ENCODE measurements at places on chromosomes 3 and 15. TPM values are rescaled to one million over a fixed set of nuclear protein-coding genes. Genes with fewer than 3 reads are reported as not detected.

DNA sequence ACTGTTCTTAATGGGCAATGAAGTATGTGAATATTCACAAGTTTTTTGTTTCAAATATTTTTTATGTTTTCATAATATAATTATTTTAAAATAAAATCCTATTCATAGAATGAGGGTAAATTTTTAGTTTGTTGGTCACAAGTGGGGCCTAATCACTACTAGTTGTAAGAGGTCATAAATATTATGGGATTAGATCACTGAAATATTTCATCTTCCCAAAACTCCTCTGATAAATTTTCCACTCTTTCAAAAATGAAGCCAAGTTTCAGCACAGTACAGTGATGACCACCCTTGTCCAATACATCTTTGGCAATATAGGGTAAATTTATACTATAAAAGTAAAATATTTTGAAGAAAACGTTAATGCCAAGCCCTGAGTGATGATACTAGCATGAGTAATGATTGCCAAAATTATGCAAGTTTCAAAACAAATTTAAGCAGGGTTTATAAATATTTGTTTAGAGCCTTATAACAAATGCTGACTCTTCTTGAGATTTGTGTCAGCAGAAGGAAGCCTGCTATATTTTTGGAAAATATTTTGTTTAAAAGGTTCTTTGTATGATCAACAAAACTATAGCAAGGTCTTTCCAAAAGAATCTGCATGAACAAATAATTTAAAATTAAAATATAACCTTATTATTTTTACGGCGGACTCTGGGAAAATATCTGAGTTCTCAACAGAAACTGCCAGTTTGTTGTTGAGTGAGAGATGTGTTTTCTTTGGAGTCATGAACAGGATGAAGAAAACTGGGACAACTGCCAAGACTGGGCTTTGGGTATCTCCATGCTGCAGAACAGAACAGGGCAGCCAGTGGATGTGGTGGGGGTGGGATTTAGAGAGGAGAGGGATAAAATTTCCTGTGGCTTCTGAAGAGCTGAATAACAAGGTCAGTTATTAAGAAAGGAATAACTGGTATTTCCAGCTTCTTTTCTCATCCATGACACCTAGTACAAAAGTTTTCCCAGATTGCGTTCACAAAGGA lies 17.9 kb upstream of the TM4SF1 start:
- peak overlapping the region; percentile 71 for H3K27ac ChIP-seq
- peaks cover 22% of the 10 kb centered on the region for H3K4me1 ChIP-seq
- H3K4me3 ChIP-seq: no peak overlapping the region

DNA sequence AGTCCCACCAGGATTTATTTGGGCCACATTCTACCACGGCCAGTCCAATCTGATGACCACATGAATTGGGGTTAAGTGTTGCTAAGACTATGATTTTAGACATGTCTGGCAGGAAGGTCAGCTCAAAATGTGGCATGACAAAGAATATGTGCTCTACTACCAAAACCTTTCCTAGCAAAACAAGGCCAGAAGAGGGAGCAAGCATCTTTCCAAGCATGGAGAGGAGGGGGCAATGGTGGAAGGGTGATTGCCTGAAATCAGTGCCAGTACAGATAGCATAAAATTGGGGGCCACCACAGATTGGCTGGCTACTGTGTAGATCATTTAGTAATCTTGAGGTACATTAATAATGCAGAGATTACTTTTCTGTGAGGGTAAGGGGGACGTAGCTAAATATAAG lies 43.2 kb downstream of the TMEM39A start:
- H3K4me3 ChIP-seq: no peak overlapping the region
- H3K36me3 ChIP-seq: peaks cover 21% of the 10 kb centered on the region
- no peak for DNase-seq
- no peak overlapping the region for H3K27ac ChIP-seq

GRCh38 chr3:161239700-161240099 lies 18.6 kb downstream of the NMD3 start:
- H3K36me3 ChIP-seq: peaks cover 99% of the 10 kb centered on the region
- H3K27ac ChIP-seq: no peak overlapping the region
- no peak overlapping the region for H3K4me3 ChIP-seq
- no peaks in the 10 kb centered on the region for H3K27me3 ChIP-seq

DNA sequence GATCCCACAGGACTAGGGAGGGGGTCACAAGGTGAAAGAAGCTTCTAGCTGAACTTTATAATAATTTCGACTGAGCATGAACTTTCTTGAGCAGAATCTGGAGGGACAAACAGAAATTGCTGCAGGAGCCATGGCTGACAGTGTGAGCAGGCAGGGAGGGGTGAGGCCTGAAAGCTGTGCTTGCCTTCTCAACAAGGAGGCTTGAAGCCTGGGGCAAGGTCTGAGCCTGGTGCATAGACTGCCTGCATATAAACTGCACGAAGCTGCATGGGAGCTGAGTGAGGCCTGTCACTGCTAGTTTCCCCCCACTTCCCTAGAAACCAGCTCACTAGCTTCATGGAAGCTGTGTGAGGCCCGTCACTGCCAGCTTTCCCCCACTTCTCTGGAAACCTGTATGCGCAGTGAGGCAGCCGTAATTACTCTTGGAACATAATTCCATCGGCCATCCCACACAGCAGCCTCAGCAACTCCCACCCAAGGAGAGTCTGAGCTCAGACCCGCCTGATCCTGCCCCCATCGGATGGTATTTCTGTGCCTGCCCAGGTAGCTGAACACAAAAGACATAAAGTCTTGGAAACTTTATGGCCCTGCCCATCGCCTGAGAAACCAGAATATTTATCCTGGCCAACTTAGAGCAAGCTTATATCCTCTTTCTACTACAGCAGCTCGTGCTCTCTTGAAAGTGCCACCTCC lies 136.5 kb downstream of the PLCH1 start:
- no peak overlapping the region for H3K4me3 ChIP-seq
- H3K4me1 ChIP-seq: no peaks in the 10 kb centered on the region
- no peak overlapping the region for H3K27ac ChIP-seq
- H3K36me3 ChIP-seq: no peaks in the 10 kb centered on the region
- no peaks in the 10 kb centered on the region for H3K27me3 ChIP-seq
- DNase-seq: no peak

GRCh38 chr3:12815719-12816118 lies 19.2 kb downstream of the CAND2 start:
- H3K4me1 ChIP-seq: peaks cover 3% of the 10 kb centered on the region
- H3K27ac ChIP-seq: no peak overlapping the region
- peaks cover 89% of the 10 kb centered on the region for H3K36me3 ChIP-seq

GRCh38 chr3:4531478-4532025 lies 38.4 kb downstream of the ITPR1 start:
- peaks cover 79% of the 10 kb centered on the region for H3K4me1 ChIP-seq
- DNase-seq: no peak
- no peaks in the 10 kb centered on the region for H3K27me3 ChIP-seq
- peak overlapping the region; percentile 31 for H3K27ac ChIP-seq
- H3K36me3 ChIP-seq: no peaks in the 10 kb centered on the region

GRCh38 chr3:9308298-9308990 lies 54.4 kb upstream of the THUMPD3 start:
- no peak overlapping the region for H3K4me3 ChIP-seq
- no peak overlapping the region for H3K27ac ChIP-seq
- DNase-seq: no peak
- no peaks in the 10 kb centered on the region for H3K4me1 ChIP-seq
- H3K27me3 ChIP-seq: peaks cover 6% of the 10 kb centered on the region
- H3K36me3 ChIP-seq: no peaks in the 10 kb centered on the region

- DNase-seq: peak; percentile 11
- peaks cover 57% of the 10 kb centered on the region for H3K4me1 ChIP-seq
- peak overlapping the region; percentile 92 for H3K27ac ChIP-seq
- peak overlapping the region; percentile 73 for H3K4me3 ChIP-seq
- no peaks in the 10 kb centered on the region for H3K27me3 ChIP-seq
Measured at GRCh38 chr3:194686414-194686815, 732 bp downstream of the FAM43A start.

DNA sequence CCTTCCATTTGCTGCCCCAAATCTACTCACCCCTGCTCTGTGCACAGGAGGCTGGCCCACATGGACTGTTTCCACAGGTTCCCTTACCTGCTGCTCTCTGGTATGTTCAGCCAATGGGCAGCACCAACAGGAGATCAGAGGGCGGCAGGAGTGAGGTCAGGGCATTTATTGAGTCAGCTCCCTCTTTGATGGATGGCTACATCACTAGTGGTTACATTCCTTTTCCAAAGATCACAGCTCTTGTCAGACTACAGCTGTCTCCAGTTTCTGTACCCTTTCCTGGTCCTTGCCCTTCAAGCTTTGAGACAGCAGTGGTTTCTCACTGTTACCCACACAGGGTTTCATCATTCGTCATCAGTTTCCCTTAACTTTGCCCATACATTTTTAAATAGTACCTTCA lies 325.1 kb downstream of the SUCLG2 start:
- H3K36me3 ChIP-seq: no peaks in the 10 kb centered on the region
- H3K4me3 ChIP-seq: no peak overlapping the region
- no peak for DNase-seq
- no peak overlapping the region for H3K27ac ChIP-seq
- H3K27me3 ChIP-seq: no peaks in the 10 kb centered on the region

DNA sequence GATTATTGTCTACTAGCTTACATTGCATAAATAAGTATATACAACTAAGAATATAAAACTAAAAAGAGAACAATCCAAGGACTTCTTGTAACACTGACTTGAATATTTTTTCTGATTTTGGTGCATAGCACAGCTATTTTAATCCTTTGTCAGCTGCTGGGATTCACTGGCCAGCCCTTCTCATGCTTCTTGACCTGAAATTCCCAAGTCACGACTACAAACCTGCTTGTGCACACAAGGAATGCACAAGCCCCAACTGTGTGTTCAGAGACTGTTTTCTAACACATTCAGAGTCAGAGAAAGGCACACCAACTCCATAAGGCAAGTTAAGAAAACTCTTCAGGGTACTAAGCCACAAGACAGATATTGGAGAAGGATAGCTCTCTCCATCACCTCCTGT lies 80.9 kb downstream of the TNIK start:
- no peak overlapping the region for H3K27ac ChIP-seq
- H3K36me3 ChIP-seq: no peaks in the 10 kb centered on the region
- no peak for DNase-seq

DNA sequence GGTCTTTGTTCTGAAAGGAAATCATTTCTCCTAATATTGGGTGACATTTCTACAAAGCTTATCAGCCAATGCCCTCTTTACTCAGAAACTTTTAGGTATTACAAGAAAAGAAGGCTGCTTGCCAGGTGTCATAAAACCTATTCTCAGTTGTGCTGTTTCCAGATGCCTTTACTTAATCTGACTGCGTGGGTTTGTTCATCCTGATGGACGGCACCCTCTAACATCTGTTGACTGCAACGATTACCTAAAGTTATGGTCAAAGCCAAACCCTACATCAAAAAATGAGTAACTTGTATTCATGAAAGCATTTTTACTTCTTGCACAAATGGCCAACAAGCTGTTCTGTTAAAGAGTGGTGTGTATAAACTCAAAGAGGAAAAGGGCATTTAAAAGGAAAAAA lies 207.7 kb upstream of the PDZRN3 start:
- H3K4me1 ChIP-seq: peaks cover 12% of the 10 kb centered on the region
- no peak overlapping the region for H3K4me3 ChIP-seq
- H3K36me3 ChIP-seq: no peaks in the 10 kb centered on the region
- no peak for DNase-seq
- H3K27me3 ChIP-seq: no peaks in the 10 kb centered on the region

GRCh38 chr3:33091746-33092145 lies 5.2 kb downstream of the GLB1 start:
- no peak overlapping the region for H3K27ac ChIP-seq
- no peaks in the 10 kb centered on the region for H3K4me1 ChIP-seq
- H3K27me3 ChIP-seq: no peaks in the 10 kb centered on the region
- H3K4me3 ChIP-seq: no peak overlapping the region
- DNase-seq: no peak

GRCh38 chr3:48369693-48370332 lies 2.2 kb upstream of the FBXW12 start:
- H3K4me1 ChIP-seq: no peaks in the 10 kb centered on the region
- H3K27ac ChIP-seq: no peak overlapping the region
- no peak for DNase-seq
- no peak overlapping the region for H3K4me3 ChIP-seq

PPP2R3A gene
- 111 TPM for total RNA-seq
